ENCODE measurements at places on chromosomes 16 and 17.

GRCh38 chr17:40452921-40453378, 9.7 kb downstream of the IGFBP4 start:
- DNase-seq = no peak

DNA sequence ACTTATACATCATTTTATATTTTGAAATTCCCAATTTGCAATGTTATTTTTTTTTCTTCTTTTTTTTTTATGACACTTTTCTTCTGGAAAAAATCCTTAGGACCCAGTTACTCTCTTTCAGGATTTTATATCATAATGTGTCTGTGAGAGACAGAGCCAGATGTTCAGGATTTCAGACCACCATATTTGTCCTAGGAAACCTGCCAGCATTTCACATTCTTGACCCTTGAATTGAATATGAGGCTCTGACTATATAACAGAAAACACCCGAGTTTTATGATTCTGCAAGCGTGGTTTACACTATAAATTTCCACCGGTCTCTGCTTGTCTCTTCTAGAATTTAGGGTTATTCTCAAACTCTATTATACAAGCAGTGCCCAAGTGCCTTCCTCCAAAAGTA, 621.0 kb downstream of the WWOX start:
- no peak for DNase-seq

DNA sequence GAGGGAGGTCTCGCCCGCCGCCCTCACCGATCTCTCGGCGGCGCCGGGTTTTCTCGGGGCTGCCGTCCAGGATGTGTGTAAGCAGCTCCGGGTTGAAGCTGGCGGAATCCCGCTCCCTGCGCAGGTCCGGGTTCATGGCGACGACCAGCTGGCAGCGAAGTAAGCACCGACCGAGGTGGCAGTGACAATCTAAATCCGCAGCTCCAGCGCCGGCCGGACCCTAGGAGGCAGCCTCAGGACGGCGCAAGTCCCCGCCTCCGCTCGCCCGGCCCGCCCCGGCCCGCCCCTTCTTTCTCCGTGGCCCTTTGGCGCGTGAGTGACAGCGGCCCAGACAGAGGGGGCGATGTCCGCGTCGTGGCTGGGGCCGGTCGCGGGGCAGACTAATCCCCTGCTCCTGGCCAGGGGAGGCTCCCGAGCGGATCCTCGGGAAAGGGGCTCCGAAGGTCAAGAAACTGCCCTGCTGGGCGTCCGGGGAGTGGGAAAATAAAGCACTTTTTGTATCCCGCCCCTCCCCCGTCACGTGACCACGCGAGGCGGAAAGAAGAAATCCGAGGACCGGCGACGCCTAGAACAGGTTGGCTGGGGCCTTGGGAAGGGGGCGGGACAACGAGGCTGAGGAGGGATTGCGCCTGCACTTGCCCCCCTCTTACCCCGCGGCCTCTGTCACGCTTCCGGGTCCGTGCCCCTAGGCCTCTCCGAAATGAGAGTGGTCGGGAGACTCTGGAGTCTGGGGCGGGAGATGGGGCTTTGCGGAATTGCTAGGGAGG, at the start of the genes ACOX1 and TEN1:
TSS of gene ACOX1 (minus strand) at position 229 of the 767 bp plus-strand sequence. CDS start at position 136, 93 bp downstream.
TSS of gene TEN1 (plus strand) at position 303 of the 767 bp plus-strand sequence. CDS start 6,953 bp downstream, outside the sequence.
- DNase-seq = peak; percentile 96

- no peak for DNase-seq
Observed at GRCh38 chr16:21186326-21186691, 25.1 kb downstream of the ZP2 start.

- no peak for DNase-seq
Observed at GRCh38 chr17:29595107-29595942, 2.4 kb downstream of the ANKRD13B start.

Data from WTC11 (cell line).